ENCODE measurements at places on chromosomes 4 and X.

- no peak for DNase-seq
Measured at GRCh38 chrX:150478496-150479492, 89.6 kb upstream of the MTM1 start.

GRCh38 chr4:77047037-77047436 is 28.8 kb downstream of the CCNI start:
- DNase-seq: peak; percentile 43

DNA sequence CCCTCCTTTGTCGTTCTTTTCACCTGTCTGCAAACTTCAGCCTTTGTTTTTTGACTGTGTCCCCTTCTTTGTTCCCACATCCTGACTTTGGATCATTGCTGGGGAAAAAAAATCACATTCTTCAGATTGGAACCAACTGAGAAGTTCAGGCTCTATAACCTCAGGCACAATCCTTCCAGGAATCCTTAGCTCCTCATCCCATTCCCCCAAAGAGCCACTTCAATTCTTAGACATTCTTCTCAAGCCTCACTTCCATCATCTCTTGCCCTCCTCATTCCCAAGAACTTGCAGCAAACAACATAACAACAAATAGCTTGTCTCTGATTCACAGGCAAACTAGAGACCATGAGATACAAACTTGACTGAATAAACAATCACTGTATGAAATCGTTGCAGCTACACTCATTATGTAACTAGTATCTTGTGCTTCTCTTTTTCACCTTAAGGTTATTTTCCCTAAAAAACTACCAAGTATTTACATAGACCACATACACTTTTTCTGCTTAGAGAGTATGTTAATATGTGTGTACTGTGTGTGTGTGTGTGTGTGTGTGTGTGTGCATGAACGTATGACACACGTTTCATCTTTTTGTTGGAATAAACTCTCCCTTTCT is 26.4 kb upstream of the PGM2 start:
- DNase-seq: peak; percentile 29

DNA sequence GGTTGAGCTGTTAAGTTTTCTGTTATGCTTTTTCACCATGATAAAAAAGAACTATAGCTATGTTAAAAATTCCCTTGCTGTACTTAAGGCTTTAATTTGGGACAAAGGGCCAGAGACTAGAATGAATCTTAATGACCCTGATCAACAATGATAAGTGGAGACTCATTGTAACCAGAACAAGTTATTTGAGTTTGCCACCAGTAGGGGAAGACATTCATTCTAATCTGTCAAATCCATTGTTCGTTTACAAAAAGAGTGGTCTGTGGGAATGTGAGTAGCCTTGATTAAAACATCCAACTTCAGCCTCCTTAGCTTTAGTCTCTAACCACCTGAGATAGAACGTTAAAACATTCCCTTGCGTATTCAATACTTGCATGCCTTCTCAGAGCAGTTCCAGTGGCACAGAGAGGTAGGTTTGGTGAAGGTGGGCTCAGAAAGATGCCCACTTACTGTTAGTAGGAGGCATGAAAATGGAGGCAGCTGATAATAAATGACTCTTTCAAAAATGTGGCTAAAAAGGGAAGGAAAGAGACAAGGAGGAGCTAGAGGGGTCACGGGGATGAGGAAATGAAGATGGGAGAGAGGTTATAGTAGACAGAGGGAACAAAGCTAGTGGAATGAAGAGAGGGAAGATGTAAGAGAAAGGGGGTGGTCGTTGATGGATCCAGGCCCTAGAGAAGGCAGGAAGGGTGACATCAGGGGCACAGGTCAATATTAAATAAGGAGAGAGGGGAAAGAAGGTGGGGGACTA is 66.2 kb downstream of the EGF start:
- DNase-seq: no peak

GRCh38 chr4:8010618-8011017 is 71.0 kb upstream of the AFAP1 start:
- DNase-seq: peak; percentile 50

GRCh38 chrX:136694431-136695087 is 46.6 kb downstream of the CD40LG start:
- peak; percentile 80 for DNase-seq

DNA sequence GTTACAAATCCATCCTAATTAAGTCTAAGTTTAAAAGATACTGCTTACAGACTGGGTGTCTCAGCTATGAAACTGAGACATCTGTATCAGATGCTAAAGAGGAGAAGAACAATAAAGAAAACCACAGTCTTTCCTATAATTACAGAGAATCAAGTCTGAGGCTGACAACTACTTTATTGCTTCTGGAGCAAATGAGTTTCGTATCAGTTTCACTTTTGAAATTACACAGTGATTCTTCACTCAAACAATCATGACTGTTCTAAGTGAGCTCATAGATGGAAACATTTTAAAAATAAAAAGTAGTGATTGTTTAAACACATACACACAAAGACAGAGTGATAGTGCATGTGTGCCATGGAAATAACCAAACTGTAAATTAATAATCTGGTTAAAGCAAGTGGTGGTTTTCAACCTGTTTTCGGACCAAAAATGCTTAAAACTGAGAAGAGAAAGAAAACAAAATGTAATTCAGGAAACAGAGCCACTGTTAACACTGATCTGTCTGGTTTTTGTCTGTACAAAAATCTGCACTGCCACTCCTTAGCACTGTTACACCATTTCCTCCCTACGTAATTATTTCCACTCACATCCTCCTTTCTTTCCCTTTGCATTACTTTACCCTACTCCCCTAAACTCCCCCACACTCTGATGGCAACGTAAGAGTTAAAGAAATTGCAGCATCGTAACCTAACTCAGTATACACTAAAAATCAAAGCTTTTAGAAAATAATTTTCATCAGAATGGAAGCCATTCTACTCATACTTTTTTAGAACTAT is 12.5 kb downstream of the RFC1 start:
- peak; percentile 92 for DNase-seq

DNA sequence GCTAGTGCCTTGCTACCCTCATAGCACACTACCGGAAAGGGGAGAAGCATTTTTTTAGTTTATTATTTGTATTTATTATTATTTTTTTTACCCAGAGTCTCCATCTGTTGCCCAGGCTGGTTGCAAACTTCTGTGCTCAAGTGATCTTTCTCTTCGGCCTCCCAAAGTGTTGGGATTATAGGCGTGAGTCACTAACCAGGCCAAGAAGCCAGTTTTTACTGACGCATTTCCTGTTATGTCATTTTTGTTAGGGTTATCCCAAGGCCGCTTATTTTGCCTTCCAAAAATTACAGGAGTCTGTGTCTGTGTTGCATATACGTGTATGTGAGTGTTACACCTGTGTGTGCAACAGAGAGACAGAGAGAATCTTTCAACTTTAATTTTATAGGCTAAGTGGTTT is 404.5 kb downstream of the GBA3 start:
- DNase-seq: peak; percentile 82

- DNase-seq: no peak
Measured at GRCh38 chr4:22174640-22175039, 226.1 kb upstream of the KCNIP4 start.

DNA sequence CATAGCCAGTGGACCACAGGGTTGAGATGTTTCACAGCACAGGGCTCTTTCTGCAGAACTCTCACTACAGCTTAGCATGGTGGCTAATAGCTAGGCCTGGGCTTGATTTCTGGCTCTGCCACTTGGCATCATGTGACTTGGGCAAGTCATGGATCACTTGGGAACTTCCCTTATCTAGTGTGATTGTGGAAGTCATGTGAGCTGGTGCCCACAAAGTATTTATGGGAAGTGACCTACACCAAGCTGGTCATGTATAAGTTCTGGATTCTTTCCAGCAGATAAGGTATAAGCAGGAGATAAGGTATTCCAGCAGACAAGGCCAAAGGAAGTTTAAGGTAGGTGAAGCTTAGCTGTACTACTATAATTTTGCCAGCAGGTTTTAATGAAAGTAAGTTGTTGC is 61.0 kb downstream of the REELD1 start:
- no peak for DNase-seq

GRCh38 chr4:41985151-41985550 is 3.6 kb downstream of the DCAF4L1 start:
- DNase-seq: no peak

DNA sequence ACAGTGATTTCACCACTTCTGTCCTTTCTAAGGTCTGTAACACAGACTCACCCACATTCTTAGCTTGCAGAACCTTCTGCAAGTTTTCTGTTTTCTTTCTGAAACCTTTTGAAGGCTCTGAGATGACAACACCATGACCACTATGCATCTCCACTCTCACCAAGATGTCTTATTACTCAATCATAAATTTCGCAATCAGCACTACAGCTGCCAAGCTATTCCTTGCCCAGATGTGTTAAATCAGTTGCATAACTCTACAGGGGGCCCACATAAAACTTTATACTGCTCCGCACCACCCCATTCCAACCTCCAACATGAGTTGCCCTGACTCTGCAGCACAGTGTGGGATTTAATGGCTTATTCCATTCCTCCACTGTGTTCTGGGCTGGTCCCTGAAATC is 229.9 kb downstream of the COL25A1 start:
- peak; percentile 87 for DNase-seq

- DNase-seq: peak; percentile 4
Measured at GRCh38 chrX:34654696-34655490, 2.2 kb downstream of the TMEM47 start.

- no peak for DNase-seq
Measured at GRCh38 chr4:63777601-63778000, 631.6 kb downstream of the TECRL start.

GRCh38 chrX:109872021-109872732 is 130.7 kb upstream of the TMEM164 start:
- DNase-seq: no peak

DNA sequence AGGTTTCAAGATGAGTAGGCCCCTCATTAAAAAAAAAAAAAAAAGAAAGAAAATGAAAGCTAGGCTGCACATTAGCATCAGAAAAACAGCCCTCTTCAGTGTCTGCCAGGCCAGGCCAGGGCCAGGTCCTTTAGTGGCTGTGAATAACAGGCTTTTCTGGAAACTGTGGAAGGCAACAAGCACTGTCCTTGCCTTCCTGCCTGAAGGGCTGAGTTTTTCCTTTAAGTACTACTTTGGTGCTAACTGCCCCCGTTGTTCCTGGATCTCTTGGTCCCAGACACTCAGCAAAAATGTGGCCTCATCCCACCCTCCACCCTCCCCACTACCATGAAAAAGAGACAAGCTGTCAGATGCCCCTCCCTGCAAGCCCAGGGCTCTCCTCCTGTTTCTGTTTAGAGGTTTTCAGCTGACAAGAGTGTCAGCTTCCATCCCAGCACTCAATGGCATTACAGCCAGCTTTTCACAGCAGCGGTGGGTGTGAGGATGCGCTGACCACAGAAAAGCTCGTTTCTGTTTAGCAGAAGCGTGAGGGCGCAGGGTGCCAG is 174.2 kb downstream of the NHS start:
- no peak for DNase-seq

- no peak for DNase-seq
Measured at GRCh38 chr4:188113156-188113555, 3.8 kb upstream of the TRIML2 start.

- no peak for DNase-seq
Measured at GRCh38 chrX:48599341-48599740, 2.0 kb downstream of the WDR13 start.

GRCh38 chr4:14792702-14793227 is 209.5 kb upstream of the CPEB2 start:
- no peak for DNase-seq

DNA sequence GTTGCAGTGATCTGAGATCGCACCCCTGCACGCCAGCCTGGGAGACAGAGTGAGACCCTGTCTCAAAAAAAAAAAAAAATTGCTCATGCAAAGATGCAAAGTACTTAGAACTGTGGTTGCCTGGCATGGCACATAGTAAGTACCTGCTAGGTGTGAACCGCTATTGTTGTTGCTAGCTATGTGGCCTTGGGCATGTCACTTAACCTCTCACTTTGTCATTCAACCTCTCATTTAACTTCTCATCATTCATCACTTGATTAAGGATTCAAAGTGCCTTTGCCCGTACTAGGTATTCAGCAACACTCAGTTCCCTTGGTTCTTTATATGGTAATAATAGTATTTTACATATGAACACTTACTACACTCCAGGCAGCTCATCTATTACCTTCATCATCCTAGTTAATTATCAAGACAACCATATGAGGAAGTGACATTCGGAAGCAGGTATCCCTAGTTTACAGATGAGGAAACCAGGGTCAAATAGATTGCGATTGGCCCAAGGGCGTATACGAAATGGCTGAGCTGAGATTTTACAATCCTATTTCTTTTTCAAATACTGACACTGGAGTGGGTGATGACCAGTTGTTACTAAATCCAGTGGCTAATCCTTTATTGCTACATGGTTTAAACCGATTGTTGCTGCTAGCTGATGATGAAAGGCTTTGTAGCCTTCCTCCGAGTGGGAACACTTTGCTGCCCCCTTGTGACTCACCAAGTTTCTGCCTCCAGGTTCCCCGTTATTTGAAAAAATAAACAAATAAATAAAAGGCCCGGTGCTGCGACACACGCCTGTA is 28.8 kb upstream of the SOWAHD start:
- DNase-seq: peak; percentile 83

GRCh38 chr4:179325181-179325580 is 1882.9 kb upstream of the AGA start:
- DNase-seq: no peak

DNA sequence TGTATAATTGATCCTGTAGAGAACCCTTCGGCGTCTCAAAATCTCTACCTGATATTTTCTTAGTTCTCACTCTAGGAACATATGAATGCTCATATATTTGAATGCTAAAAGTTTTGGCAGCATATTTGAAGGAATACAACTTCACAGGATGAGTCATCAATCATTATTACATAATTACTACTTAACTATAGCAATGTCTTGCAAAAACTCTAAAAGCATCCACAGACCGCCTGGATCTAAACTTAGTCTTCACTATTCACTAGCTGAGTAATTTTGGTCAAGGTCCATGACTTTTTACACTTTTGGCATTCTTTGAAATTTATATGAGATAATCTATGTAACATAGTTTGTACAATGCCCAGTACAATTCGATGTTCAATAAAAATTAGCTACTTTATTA is 194.7 kb downstream of the DTHD1 start:
- no peak for DNase-seq

GRCh38 chr4:174697896-174698295 is 131.2 kb downstream of the GLRA3 start:
- DNase-seq: no peak

DNA sequence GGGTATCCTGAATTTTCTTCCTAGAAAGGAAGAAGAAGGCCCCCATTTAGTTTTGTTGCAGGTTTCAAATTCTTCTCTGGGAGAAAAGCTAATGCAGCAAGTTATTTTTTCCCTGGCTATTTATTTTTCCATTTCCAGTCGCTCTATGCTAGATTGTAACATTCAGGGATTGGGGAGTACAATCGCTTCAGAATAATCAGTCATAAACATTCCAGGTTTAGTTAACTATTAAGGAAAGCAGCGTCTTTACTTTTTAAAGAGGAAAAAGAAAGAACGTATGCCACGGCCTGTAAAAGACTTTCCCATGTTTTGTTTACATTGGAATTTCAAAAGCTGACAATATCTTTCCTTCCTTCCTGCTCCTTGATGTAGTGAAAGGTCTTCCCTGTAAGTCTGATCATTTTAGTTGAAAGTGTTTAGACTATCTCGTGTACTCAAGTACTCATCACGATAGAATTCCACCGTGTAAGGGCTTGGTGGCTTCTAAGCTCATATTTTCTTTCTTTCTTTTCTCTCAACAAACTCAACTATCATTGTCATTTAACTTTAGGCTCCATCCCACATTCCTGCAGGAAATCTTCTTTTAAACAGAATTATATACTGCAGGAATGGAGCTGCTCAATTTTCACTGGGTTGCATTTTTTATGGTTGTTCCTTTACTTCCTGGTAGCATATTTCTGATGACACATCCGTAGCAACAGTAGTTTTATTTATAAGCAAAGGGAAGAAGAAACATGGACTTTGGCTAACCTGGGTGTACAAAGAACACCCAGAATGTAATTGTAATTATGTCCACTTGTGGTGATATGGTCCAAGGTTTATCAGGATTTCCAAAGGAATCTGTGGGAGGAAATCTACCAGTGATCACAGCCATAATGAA is 213.1 kb upstream of the FAT1 start:
- peak; percentile 88 for DNase-seq

Data from fibroblast of pulmonary artery (primary cell).